SW 1271 (cell line): ENCODE measurements at places on chromosomes 7 and 10.

- DNase-seq: peak; percentile 56
Observed at GRCh38 chr10:29714096-29714874, 79.5 kb upstream of the SVIL start.

GRCh38 chr7:92461027-92462003 lies 14.0 kb downstream of the GATAD1 start:
- no peak for DNase-seq

DNA sequence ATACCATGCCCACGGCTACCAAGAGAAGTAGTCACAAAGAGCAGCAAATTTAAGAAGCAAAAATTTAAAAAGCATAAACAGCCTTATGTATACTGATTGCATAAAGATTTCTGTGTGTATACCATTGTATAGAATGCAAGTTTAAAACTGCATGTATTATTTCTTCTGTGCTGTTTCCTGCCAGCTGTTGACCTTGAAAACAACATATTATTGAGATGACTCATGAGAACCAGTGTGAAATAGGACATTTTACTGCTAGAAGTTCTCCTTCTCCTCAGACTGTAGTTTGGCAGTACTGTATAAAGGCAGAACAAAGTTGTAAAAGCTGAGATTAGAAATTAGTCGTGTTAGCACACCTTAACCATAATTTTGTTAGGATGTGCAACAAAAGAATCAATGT lies 42.3 kb upstream of the SGCE start:
- peak; percentile 83 for DNase-seq

DNA sequence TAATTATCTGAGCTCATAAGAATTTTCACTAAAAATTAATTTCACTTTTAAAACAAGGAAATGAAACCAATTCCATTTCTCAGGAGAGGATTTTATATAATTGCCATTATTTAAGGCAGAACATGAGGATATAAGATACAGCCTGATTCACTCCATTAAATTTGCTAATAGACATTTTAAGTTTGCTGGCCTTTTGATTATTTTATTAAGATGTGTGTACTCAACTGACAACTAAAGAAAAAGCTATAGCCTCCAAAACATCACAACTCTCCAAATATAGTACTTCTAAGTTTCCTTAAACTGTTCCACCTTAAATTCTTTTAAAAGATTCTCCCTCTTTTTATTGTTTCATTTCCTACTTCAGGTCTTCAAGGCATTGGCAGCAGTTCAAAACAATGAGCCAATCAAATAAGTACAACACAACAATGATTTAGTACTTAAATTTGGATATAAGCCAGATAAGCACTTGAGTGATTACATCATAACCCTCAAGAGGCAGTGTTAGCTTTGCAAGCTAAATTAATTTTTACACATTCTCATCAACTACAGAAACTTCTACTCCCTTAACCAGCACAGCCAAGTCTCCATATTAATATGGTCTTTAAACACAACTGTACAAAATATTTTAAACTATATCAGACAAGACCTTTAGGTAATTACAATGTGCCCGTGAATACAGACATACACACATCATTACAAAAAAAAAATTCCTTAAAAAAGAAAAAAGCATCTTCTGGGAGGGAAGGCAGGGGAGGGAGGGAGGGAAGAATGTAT lies 121.8 kb downstream of the KMT2C start:
- DNase-seq: peak; percentile 64
